ENCODE measurements at places on chromosomes 1 and 21. TPM values are rescaled to one million over a fixed set of nuclear protein-coding genes. Genes with fewer than 3 reads are reported as not detected.

The ITGB2 gene
- total RNA-seq: 343 TPM

The CFAP45 gene
- total RNA-seq: 1.4 TPM

The LMOD1 gene
- total RNA-seq: not detected

The CXADR gene
- total RNA-seq: 0.20 TPM

The ADORA3 gene
- total RNA-seq: not detected

The PALMD gene
- total RNA-seq: not detected

The TRPM2 gene
- total RNA-seq: 2.6 TPM

The CCDC24 gene
- total RNA-seq: 1.4 TPM

The S100A2 gene
- total RNA-seq: 0.50 TPM

The NRIP1 gene
- total RNA-seq: 12.8 TPM

DNA sequence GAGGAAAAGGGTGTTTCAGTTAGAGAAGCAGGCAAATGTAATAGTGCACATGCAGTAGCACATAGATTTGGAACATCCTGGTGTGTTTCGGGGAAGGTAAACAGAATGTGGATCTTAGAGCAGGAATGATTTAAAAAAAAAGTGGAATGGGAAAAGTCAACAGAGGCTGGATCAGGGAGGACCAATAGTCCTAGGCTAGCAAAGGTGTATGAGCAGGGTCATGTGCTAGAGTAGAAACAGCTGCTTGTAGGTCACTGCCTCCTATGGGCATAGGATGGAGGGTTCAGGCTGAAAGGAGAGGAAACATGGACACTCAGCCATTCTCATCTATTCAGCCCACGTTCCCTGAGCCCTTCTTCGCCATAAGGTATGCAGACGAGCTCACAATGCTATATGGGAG is 3.7 kb upstream of the KPNA6 start:
- no peak for DNase-seq

DNA sequence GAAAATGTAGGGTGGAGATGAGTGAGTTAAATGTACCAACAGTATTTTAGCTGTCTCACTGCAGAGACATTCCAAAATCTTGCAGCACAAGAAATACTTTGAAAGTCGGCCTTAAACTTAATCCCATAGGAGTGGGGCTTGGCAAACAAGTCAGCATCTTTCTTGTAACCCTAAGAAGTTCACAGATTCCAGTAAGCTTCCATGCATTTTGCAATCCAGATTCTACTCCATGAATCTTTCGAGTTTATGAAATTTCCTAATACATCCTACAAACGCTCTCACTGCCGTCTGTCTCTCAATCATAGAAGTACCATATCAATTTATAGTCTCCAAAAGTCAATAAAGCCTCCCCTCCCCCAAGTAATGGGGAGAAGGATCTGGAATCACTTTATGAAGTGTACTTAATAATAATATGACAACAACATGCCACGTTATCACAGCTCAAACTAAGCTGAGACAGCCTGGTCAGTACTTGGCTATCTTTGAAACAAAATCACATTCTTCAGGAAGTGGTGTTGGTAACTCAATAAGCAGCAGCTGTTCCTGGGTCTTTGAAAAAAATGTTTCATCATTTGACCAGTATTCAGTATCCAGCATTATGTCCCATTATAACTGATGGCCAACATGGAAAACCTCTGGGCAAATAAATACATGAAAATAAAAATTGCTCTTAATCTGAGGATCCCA is 317.4 kb upstream of the RUNX1 start:
- DNase-seq: no peak

GRCh38 chr1:3924825-3925220 is 24.8 kb upstream of the C1orf174 start:
- DNase-seq: no peak

DNA sequence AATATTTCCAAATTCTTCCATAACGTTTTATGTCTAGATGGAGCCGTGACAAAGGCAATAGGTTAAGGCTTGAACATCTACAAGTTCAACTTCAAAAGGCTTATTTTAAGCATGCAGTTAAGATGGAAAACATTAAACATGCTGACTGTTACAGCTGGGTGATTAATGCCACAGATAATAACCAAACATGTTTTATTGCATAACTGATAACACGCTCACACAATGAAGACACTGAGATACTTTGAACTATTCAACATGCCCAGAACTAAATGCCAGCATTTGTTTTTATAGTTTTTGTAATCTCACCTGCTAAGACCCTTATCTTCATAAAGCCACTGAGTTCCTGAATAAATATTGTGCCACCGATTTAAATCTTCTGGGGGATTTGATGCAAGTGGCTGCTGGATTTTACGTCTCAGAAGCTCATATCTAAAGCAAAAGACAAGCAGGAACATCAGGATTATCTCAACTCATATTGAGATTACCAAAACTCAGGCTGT is 310.4 kb downstream of the KCTD3 start:
- DNase-seq: no peak

GRCh38 chr21:23960769-23961168 is 1646.5 kb downstream of the MRPL39 start:
- DNase-seq: no peak

DNA sequence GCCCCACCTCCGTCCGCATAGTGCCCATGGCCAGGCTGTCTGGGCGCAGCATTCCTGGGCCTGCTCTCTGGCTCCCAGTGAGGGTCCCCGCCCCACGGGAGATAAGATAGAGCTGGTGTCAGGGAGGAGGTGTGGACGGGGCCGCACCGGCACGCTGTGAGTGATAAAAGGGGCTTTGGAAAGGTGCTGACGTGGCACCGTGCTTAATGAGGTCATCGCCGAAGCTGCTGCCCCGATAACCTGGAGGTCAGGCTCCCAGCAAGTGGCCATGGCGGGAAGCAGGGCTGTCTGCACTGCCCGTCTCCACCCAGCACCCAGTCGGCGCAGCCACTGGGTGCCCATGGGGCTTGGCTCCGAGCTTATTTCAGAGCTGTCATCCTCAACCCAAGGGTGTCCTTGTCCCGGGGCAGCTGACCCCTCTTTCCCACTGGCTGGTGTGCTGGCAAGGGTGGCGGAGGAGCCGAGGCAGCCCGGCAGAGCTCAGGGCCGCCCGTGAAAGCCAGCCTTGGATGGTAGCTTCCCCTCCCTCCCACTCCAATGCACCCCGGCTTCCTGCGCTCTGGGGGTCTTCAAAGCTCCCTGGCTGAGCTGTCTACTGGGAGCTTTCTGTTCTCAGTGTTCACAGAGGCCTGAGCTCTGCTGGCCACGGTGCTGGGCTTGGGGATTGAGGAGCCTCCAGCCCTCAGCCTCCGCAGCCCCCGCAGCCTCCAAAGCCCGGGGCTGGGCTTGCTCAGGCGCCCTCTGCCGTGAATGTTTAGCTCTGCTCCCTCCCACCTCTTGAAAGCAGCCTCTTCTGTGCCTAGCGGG is 105.1 kb upstream of the ARHGEF16 start:
- no peak for DNase-seq

GRCh38 chr1:60895252-60895651 is 187.1 kb upstream of the NFIA start:
- DNase-seq: no peak

- DNase-seq: no peak
These were observed 77.4 kb downstream of the NPHP4 start for GRCh38 chr1:5914676-5915365.

- DNase-seq: no peak
These were observed 23.7 kb downstream of the UROD start for GRCh38 chr1:45035631-45036301.

DNA sequence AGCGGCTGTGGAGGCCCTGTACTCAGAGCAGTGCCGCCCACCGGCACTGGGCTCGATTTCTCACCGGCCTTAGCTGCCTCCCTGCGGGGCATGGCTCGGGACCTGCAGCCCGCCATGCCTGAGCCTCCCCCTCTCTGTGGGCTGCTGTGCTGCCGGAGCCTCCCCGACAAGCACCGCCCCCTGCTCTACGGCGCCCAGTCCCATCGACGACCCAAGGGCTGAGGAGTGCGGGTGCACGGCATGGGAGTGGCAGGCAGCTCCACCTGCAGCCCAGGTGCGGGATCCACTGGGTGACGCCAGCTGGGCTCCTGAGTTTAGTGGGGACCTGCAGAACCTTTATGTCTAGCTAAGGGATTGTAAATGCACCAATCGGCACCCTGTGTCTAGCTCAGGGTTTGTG is 5.2 kb upstream of the SOD1 start:
- DNase-seq: no peak

- no peak for DNase-seq
These were observed 10.4 kb downstream of the KRTAP10-1 start for GRCh38 chr21:44529503-44530125.

DNA sequence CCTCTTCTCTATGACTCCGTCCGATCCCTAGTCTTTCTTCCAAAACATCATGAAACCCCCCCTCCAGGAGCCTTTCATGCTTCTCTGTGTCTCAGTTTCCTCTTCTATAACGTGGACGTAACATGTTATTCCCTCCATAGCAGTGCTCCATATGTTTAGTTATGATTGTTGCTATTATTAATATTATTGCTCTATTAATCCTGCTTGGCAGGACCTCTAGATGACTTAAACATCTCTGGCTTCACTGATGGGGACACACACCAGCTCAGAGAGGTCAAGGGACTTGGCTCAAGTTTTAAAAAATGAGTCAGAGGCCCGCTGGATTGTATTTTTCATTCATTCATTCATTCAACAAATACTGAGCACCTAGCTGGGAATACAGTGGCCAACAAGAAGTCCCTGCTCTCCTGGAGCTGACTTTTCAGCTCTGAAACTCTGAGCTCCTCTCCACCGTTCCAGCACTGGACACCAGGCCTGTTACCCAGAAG is 404 bp upstream of the CPLANE2 start:
- DNase-seq: no peak

DNA sequence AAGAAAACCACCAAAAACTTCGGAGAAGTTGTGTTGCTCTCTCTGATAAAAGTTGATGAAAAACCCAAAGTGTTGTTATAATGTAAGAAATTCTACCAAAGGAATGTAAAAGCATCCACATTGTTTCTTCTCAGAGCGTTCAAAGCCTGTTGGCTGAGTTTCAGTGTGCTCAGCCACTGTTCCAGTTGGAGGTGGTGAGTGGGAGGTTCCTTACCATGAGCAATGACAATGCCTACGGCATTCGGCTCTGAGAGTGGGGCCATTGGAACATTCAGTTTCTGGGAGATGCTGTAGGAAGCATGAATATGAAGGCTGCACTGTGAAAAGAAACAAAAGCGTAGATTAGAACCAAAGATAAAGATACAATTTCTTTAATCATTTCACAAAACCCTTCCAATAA is 20.5 kb upstream of the MYBPHL start:
- no peak for DNase-seq

DNA sequence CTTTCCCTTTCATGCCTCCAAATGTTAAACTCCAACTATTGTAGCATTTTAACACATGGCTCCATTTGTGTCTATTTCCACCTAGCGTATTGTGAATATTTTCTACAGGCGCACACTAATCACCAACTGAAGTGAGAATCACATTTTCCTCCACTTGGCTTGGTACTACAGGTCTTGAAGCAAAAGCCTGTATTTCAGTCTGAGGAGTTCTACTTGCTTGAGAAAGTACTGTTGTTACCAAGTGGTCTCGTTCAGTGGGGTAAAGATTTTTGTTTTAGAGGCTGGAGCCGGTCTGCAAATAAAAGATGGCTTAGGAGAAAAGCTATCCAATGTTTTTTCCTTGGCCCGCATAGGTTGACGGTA is 550 bp upstream of the PTBP2 start:
- DNase-seq: no peak

DNA sequence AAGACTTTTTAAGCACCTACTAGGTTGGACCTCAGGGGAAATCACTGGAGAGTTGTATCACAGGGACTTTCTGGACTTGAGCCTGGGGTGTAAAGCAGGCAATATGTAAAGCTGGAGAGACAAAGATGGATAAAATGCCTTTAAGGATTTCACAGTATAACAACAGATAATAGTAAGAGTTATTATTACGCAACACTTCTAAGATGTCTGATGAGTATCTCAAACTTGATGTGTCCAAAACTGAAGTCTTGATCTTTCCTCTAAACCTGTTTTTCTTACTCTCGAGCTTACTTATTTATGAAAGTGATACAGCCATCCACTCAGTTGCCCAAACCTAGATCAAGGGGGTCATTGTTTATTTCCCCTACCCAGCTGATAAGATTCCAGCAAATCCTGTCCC is 2.1 kb upstream of the STRIP1 start:
- no peak for DNase-seq

GRCh38 chr1:202311875-202312635 is 29.7 kb downstream of the UBE2T start:
- no peak for DNase-seq

- peak; percentile 94 for DNase-seq
These were observed 300.0 kb downstream of the RRAGC start for GRCh38 chr1:38559446-38560165.

- no peak for DNase-seq
These were observed 59.9 kb downstream of the ZBTB18 start for GRCh38 chr1:244111027-244111426.

DNA sequence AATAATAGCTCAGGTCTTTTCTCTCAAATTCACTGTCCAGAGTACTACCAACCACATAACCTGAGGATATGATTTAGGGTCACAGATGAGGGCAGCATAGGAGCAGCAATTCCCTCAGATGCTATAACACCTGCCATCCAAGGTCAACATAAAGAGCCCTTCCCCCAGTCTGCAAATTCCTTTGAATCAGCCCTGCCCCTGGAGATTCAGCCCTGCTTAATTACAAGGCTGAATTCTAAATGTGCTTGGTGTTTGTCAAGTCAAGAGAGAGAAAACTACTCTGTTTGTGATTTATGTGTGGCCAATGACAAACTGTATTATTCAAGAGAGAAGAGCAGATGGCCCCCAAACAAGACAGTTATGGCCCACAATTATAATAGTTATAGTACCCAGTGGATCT is 195.7 kb upstream of the ADGRL2 start:
- DNase-seq: no peak

Data from activated CD8-positive, alpha-beta T cell treated with anti-CD3 and anti-CD28 coated beads for 36 hours (primary cell).